AG04450 (cell line): ENCODE measurements at places on chromosomes 6 and 20.

GRCh38 chr6:15077961-15078360 lies 167.9 kb upstream of the JARID2 start:
- no peak for DNase-seq

DNA sequence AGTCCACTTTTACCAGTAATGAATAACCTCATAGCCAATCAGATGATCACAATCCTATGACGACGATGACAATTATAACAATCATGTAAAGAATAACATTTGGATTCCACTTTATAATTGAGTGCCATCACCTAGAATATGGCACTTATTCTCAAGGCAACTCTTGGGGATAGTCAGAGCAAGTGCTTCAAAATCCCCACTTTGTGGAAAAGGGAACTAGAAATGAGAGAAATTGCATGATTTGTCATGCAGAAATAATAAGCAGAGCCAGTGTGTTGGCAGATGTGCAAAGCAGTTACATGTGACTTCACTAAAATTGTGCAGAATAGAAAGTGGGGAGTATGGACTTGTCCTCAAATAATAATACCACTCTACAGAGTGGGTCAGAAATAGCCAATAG lies 41.3 kb downstream of the FRK start:
- DNase-seq, result no peak

DNA sequence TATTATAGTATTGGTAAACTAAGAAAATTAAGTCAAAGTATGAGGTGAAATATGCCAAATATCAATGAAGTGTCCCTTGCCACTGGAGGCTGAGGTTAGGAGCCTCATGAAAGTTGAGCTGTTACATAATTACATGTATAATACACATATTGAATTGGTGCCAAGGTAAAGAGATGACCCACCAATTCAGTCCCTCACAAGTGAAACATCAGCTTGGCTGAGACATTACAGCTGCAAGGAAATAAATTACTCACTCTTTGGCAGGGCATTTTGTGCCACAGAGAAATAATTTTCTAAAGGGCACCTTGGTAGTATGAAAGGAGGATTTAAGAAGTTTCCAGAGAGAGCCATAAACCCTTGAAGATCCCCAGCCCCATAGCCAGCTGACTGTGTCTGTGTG lies 127.4 kb downstream of the ADGRG6 start:
- no peak for DNase-seq

GRCh38 chr6:133106934-133107333 lies 134.2 kb upstream of the EYA4 start:
- no peak for DNase-seq

DNA sequence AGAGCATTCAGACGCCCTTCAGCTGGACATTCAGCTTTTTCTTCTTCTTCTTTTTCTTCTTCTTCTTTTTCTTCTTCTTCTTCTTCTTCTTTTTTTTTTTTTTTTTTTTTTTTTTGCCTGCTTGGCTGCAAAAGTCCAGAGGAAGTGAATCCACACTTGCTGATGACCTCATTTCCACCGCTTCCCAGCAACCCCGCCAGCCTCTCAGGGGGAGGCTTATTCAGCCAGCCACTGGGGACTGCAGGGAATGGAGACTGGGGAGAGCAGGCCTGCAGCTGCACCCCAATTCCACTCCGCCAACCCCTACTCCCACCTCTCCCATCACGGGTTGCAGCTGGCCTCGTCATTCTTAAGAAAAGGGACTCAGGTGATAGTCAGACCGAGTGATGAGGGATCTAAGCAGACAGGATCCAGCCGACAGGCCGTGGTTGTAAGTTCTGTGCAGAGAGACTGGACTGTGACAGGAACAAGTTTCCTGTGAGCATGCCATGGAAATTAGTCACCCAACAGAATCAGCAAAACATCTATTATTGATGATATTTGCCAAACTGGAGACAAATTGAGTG lies 59.0 kb upstream of the QKI start:
- no peak for DNase-seq

DNA sequence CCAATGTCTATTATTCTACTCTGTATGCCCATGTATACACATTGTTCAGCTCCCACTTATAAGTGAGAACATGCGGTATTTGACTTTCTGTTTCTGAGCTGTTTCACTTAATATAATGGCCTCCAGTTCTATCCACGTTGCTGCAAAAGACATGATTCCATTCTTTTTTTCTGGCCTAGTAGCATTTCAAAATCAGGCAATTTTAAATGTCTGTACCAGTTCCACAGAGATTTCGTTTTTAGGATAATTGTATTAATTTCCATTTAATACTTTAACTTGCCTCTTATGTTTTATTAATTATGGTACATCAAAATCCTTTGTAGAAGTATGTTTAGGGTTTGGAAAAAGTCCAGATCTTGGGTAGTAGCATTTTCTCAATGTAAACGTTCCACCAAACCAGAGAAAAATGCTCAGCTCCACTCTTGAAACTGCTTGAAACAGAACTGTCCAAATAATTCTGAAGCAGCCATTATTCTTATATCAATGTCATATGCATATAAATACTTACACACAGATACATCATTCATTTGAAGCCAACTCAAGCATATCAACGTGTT lies 42.6 kb upstream of the PLEKHG1 start:
- no peak for DNase-seq

DNA sequence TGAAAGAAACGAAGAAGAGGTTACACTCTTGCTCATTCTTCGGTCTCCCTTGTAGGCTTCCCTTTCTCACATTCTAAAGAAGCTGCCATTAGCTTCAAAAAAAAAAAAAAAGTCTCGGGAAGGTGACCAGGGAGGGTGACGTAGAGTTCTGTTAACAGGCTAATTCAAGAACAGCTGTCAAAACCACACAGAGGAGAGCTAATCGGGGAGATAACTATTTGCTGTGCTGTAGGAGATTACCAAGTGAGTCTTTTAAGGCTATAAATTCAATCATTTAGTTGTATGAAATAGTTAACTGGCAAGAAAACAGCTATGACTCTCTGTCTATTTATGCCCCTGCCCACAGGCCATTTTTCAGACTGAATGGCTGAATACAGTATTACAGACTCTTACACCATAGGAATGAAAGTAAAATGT lies 256.8 kb downstream of the SYNE1 start:
- peak; percentile 18 for DNase-seq

DNA sequence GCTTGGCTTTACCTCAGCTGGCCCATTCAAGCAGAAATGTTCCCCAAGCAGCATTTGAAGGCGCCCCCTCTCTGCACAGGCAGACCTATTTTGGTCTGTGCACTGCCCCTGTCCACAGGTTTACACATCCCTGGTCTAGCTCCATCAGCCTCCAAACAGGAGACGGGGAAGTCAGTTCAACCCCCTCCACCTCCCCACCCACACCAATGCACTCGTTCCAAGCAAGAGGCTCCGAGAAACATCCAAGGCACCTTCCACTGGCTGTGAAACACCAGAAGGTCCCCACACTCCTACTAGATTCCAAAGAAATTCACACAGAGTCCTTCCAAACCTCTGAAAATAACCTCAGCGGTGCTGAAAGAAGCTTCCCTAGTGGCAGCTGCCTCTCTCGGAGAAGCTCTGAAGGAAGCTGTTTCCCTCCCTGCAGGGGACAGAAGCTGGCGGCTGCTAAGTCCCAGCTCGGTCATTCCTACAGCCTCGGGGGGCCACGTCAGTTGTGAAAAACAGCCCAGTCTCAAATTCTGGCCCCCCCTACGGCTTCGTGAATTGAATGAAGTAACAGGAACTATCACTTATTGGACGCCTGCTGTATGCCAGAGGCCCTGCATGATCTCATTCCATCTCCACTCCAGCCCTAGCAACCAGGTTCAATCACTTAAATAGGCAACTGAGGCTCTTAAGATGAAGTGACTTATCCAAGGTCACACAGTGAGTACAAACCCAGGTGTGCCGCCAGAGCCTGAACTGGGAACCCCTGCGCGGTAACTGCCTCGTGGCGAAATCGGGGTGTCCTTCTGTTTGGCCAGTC lies 815 bp downstream of the SPATA2 start:
- no peak for DNase-seq

- no peak for DNase-seq
These were observed 739.0 kb downstream of the CBLN4 start for GRCh38 chr20:55266361-55266760.

DNA sequence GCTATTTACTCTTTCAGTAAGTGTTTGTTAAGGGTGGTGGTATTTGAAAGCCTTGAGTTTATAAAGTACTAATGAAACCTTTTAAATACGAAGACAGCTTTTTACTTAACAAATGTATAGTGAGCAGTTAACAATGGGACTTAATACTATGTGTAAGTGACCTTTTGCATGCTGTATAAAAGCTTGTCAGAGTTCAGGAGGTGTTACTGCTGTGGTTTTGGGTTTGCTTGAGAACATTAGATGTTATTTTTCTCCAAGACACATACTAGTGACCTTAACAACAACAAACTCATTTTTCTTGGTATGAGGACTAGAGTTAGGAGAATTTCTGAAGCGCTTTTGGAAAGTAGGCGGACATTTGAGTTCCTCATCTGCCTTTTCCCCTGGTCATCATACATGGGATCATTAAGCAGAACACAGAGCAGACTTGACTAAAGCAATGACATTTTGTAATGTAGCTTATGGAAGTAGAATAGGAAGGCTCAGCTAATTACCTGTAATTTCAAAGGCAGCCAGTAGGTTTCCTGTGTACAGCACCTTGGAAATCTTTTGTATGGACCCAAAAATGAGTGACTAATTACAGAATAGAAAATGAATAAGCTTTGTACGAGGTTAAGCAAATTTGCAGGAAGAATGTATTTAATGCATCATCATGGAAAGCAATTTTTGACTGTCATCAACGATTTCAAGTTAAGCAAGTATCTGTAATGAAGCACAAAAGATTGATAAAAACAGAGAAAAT lies 14.1 kb downstream of the CDYL start:
- no peak for DNase-seq

DNA sequence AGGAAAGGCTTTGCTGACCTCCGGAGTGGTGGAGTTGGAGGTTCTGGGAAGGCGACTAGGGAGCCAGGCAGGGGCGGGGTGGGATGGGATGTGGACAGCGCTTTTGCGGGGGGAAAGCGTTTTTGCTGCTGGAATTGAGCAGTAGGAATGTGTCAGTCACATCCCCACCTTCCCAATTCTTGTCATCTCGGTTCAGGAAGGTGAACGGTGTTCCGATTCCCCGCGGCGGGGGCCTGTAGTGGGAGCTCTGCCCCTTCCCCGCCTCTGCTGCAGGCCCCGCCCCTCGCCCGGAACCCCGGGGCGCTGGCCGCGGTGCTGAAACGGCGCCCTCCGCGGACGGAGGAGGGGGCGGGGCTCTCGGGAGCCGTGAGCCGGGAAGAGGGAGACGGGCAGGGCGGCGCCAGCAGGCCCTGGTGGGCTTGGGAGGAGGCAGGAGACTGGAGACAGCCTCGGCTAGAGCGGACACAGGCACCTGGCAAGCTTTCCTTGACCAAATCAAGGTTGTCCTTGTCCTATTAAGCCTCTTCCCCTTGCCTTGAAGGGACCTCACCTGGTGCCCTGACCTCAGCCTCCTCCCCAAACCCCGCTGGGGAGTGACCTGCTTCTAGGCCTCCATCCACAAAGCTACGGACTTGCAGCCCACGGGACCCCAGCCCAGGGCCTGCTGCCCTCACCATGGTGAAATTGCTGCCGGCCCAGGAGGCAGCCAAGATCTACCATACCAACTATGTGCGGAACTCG lies at the start of gene LHFPL5:
LHFPL5 (plus strand) TSS at position 357 of the 741 bp plus-strand sequence; CDS start at position 676, 319 bp downstream.
- no peak for DNase-seq

DNA sequence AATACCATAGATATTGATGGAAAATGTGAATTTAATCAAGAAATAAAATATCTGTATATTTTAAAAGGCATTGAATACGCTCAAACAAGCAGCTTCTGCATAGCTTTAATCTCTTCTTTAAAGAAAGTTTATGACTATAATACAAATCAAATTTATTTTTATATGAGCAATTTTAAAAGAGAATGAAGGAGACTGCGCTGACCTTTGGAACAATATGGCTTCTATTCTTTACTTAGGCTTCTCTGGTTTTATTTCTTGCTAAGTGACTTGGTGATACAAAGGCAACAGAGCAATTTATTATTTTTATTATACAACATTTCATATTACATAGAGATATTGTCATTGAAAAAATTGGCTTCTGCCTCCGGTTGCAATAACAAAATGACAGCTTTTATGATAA lies 776.7 kb downstream of the TBC1D32 start:
- DNase-seq, result no peak

- DNase-seq, result no peak
These were observed 21.5 kb downstream of the EZR start for GRCh38 chr6:158797331-158798310.

DNA sequence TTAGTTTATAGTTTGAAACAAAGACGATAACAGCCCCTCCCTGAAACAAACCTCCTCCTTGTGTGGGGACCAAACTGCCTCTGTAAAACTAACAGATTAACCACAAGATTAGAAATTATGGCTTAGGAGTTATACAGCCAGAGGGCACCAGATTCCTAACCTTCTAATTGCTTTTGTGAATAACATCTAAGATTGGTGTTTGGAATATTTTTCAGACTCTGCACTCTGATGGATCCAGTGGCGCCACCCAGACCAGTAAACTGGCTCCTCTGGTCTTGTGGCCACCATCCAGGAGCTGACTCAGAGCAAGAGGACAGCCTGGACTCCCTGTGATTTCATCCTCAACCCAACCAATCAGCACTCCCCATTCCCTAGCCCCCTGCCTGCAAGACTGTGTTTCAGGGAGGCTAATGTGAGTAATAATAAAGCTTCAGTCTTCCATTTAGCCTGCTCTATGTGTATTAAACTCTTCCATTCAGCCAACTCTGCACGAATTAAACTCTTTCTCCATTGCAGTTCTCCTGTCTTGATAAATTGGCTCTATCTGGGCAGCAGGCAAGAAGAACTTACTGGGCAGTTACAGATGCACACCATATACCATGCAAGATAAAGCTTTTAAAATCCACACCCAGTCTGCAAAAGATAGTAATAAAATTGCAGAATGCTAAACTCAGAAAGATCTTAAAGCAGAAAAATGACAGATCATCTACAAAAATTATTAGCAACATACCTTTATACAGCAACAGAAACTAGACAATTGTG lies 58.5 kb upstream of the SLC22A16 start:
- DNase-seq, result no peak

DNA sequence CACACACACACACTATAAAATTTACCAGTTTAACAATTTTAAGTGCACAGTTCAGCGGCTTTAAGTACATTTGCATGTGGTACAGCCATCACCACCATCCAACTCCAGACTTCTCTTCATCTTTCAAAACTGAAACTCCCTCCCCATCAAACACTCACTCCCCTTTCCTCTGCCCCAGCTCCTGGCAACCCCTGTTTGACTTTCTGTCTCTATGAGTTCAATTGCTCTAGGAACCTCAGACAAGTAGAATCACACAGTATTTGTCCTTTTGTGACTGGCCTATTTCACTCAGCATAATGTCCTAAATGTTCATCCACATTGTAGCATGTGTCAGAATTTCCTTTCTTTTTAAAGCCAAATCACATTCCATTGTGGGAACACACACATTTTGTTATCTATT lies 302.8 kb upstream of the FOXQ1 start:
- no peak for DNase-seq
